Activated T-helper 1 cell treated with anti-CD3 and anti-CD28 coated beads, Interleukin-12 subunit alpha, Interleukin-12 subunit beta, Interleukin-2, Interleukin-4 antibody, amounts not matched to agents 30 ng/mL and 10 ng/mL and 1 ng/mL, durations not matched to agents 14 hours and 24 hours and 36 hours (primary cell): ENCODE measurements at places on chromosomes 6 and 20.

DNA sequence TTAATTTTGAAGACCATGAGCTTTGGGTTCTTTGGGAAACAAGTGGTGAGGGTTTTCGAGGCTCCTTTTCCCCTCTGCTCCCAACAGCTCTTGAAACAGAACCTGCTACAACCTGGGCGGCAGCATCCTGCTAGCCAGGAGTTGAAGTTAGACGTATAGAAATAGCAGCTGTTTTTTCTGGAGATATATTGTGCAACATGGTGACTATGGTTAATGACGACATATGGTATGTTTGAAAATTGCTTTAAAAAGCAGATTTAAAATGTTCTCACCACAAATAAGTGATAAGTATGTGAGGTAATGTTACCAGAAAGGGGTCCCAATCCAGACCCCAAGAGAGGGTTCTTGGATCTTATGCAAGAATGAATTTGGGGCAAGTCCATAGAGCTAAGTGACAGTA is 138.9 kb downstream of the PDE7B start:
- no peak for DNase-seq

GRCh38 chr6:90472716-90473115 is 114.2 kb downstream of the MAP3K7 start:
- peak; percentile 52 for DNase-seq

DNA sequence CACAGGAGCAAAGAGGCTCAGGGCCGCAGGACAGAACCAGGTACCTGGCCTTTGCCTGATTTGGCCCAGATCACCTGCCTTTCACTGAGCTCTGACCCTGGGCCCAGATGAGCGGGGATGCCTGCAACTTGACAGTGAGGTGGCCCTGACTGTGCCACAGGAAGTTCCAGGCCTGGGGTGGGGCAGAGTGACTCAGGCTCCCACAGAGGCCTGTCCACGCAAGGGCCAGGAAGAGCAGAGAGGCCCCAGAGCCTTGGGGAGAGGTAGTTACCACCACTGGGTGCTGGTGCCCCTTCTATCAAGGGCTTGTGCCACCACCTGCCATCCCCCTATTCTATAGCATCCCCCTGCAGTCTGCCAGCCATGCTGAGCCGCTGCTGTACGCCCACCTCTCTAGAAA is 4.1 kb upstream of the NOL4L start:
- DNase-seq, result no peak

DNA sequence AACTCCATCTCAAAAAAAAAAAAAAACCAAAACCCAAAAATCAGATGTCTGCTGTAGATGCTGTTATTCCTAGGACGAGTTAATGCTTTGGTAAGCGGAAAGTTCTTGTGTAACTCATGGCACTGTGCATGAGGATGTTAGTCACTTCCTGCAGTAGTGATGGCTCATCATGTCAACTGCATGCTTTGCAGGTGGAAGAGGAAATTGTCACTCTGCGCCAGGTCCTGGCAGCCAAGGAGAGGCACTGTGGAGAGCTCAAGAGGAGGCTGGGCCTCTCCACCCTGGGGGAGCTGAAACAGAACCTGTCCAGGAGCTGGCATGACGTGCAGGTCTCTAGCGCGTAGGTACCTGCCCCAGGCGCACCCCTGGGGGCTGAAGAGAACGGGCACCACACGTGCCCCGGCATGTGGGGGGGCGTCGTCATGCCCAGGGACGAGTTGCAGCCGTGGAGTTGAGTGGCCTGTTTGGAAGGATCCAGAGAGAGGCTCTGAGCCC is 8.5 kb downstream of the TPD52L2 start:
- DNase-seq, result peak; percentile 48

- DNase-seq, result no peak
These were observed 258.4 kb downstream of the HDGFL1 start for GRCh38 chr6:22827760-22828159.

DNA sequence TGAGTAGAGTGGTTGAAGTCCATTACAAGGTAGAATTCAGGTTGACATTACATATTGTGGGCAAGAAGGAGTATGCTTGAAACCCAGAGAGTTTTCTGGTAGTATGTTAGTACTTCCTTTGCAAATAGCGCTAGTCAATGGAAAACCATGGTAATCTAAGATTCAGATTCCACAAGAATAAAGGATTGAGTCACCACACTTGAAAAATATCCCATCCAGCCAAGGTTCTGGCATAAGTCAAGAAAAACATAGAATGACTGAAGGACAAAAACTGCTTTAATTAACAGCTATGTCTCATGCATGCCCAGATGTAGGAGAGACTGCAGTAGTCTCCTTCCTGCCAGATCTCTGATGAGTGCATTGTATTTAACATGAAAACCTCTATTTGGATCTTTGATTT is 469.8 kb downstream of the BMP2 start:
- DNase-seq, result no peak

DNA sequence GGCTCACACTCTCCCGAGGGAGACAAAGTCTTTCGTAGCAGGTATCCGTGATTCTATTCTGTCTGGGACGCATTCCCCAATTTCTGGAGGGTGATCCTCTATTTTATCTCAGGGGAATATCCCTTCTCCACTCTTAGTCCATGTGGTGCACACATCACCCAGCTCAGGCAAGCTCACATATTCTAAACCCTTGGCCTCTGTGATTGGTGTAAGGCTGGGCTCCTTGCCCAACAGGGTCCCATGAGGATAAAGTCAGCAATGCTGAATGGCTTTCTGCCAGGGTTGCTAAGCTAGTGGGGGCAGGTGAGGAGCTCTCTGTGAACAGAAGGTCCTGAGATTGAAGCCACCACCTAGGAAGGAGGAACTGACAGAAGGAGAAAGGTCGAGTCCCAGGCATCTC is 137.2 kb downstream of the CDH26 start:
- no peak for DNase-seq

GRCh38 chr20:15967334-15967733 is 605.9 kb downstream of the KIF16B start:
- DNase-seq, result no peak

GRCh38 chr6:90253631-90254030 is 43.0 kb downstream of the BACH2 start:
- no peak for DNase-seq

DNA sequence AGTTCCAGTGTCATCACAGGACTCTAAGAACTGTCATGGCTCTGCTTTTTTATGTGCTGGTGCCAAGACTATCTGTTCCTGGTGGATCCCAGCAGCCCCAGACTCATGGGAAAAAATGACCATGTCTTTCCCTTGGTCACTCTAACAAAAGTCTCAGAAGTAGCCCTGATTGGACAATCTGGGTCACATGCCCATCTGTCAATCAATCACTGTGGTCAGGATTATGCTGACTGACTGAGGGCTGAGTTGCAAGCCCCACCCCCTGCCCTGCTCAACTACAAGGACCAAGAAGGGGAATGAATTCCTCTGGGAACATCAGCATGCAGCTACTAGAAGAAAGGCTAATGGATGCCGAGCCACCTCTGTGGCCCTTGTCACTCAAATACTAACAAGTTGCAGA is 91.6 kb downstream of the EDN3 start:
- no peak for DNase-seq

- peak; percentile 74 for DNase-seq
These were observed 118.4 kb upstream of the SGK1 start for GRCh38 chr6:134436281-134436815.

DNA sequence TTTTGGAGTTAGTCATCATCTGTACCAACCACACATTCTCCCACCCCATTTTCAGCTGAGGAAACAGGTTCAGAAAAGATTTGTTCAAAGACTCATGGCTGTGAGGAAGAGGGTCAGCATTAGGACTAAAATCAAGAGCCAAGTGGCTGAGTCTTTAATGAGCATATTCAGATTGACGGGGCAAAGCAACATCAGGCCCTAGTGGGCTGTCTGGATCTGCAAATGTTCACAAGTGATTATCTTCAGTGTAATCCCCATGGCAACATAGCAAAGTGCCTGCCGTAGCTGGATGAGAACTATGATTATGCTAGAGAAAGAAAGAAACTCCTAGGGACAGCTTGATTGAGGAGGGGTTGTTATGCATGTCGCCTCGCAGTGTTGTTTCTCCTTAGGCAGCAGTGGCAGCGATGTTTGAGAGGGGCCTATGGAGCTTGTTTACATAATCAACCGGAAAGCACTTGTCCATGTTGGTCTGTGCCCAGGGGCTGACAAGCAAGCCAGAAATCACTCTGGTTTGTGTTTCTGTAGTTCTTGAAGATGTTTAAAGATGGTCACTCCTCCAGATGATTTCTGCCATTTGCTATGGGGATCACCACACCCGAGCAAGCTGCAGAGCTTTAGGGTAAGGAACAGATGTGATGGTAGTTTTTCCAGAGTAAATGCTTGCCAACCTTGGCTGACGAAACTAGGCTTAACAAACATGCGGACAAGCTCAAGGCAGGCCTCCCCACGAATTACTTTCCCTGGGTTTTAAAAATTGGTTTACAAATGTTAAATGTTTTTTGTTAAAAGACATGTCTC is 124.3 kb upstream of the MLIP start:
- DNase-seq, result no peak

- no peak for DNase-seq
These were observed 36.3 kb downstream of the PYGB start for GRCh38 chr20:25284131-25284601.

DNA sequence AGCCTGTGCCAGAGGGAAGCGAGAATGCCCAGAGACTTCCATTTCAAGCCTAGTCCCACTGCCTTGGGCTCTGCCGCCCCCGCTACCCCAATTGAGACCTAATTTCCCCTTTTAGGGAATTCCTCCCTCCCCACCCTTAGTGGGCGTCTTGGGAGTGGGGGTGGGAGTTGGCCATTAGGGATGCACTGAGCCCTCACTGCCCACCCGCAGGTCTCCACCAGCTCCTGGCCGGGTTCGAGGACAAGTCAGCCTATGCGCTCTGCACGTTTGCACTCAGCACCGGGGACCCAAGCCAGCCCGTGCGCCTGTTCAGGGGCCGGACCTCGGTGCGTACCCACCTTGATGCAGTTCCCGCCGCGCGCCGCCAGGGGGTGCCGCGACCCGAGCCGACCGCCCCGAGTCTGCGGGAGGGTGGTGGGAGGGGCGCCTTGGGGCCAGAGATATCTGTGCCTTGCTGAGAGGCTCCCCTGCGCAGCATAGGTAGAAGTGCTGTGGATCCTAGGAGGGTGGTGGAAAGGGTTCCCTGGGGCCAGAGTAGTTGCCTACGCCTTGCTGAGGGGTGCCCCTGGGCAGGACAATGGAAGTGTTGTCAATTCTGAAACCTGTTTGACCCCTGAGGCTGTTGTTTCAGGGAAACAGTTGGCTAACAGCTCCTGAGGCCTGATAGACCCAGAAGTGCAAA is 9.2 kb downstream of the ITPA start:
- peak; percentile 63 for DNase-seq

- DNase-seq, result no peak
These were observed 180.5 kb downstream of the PDE7B start for GRCh38 chr6:136031982-136032381.

DNA sequence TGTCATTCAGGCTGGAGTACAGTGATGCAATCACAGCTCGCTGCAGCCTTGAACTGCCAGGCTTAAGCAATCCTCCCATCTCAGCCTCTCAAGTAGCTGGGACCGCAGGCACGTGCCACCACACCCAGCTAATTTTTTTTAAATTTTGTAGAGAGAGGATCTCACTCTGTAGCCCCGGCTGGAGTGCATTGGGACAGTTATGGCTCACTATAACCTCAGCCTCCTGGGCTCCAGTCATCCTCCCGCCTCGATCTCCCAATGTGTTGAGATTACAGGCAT is 86.5 kb downstream of the SERAC1 start:
- no peak for DNase-seq

DNA sequence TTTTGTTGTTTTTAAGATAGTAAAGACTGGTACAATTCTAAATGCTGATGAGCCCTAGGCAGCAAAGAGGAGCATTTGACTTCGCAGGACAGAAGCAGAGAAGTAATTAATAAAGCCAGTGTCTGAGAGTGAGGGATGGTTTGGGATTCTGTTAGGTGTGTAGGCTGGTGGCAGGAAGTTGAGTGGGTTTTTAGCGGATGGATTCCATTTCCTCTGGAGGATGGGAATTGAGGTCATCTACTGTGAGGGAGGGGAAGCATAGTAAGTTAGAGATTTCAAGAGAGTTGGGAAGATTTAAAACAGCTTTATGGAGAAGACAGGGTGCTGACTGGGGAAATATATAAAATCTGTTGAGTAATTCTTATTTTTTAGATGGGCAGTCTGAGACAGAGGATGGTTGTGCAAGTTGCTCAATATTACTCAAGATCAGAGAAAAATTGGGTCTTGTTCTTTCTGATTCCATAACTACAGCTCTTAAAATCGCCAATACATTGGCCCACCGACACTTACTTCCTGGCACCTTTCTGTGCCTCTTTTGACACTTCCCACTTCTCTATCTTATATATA is 48.8 kb downstream of the PRL start:
- no peak for DNase-seq

GRCh38 chr6:159862103-159862502 is 28.7 kb upstream of the MAS1 start:
- no peak for DNase-seq

GRCh38 chr6:168145747-168146596 is 67.0 kb upstream of the FRMD1 start:
- no peak for DNase-seq

GRCh38 chr6:63805808-63806572 is 170.4 kb downstream of the PHF3 start:
- DNase-seq, result no peak

- no peak for DNase-seq
These were observed 504.5 kb downstream of the CD83 start for GRCh38 chr6:14622085-14622484.

- DNase-seq, result no peak
These were observed 35.6 kb upstream of the TGM2 start for GRCh38 chr20:38200646-38201045.

DNA sequence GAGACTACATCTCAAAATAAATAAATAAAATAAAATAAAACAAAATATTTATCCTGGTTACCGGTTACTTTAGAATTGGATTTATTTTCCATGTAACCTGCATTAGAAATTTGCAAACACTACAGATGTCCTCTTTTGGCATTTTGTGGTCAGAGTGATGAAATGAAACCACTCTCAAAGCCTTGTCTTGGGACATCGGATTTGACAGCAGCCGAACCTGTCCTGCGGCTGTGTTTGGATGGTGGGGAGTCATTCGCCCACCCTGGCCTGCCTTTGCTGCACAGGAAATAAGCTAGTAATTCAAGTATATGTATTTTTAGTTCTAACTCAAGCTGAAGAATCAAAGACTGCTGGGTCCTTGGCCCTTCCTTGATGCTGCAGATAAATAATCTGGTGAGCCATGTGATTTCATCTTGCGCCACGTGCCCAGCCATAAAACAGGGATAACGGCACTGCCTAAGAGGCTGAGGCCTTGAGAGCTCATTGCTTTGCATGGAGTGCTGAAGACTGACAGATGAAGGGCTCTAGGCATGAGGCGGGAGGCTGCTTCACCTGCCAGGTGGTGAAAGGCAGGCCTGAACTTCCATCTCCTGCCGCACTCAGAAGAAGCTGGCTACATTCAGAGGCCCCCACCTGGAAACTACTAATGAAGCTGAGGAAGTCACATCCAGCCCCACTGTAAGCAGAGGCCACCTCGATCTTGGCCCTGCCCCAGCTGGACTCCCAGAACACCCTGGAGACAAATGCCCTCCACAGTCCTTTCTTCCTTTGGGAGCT is 76.9 kb downstream of the NOL4L start:
- no peak for DNase-seq

- no peak for DNase-seq
These were observed 175.4 kb downstream of the UBE3D start for GRCh38 chr6:82890240-82890639.
